ENCODE measurements at places on chromosomes 11 and 22. TPM values are rescaled to one million over a fixed set of nuclear protein-coding genes. Genes with fewer than 3 reads are reported as not detected.

- DNase-seq = no peak
Measured at GRCh38 chr11:70402016-70402415, 3.7 kb downstream of the CTTN start.

GRCh38 chr11:3204141-3205015, 14.2 kb downstream of the MRGPRG start:
- DNase-seq = peak; percentile 32

- DNase-seq = no peak
Measured at GRCh38 chr11:85661972-85662664, 2.8 kb downstream of the CREBZF start.

DNA sequence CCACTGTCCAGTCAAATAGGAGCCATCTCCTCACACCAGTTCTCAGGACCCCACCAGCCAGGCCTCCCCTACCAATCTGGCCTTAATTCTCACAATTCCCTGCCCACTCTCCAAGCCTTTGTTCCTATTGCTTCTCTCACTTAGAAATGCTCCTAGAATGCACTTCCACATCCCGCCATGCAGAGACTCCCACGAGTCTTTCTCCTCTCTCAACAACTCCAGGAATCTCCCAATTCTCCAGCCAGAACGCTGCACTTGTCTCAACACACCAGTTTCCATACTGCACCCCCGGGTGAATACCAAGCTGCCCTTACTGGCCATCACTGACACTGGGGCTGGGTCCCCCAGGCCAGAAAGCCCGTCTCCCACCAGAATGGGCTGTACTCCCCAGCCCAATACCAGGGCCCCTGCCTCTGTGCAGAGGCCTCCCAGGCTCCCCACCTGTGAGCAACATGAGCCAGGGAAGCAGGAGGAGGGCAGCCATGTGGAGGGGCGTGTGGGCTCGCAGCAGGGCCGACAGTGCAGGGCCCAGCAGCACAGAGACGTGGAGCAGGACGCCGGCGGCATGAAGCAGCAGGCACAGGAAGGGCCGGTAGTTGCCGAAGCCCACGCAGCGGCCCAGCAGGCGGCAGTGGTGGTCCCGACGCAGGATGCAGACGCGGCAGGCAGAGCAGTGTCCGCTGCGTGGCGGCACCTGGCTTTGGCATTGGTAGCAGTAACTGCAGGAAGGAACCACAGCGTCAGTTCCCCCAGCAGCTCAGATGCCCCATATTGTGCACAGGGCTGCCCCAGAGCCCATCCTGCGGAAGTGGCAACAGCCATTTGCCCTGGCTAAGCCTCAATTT, 2.4 kb downstream of the ZDHHC24 start:
- peak; percentile 58 for DNase-seq

- DNase-seq = no peak
Measured at GRCh38 chr11:72712168-72712751, 38.0 kb upstream of the PDE2A start.

DNA sequence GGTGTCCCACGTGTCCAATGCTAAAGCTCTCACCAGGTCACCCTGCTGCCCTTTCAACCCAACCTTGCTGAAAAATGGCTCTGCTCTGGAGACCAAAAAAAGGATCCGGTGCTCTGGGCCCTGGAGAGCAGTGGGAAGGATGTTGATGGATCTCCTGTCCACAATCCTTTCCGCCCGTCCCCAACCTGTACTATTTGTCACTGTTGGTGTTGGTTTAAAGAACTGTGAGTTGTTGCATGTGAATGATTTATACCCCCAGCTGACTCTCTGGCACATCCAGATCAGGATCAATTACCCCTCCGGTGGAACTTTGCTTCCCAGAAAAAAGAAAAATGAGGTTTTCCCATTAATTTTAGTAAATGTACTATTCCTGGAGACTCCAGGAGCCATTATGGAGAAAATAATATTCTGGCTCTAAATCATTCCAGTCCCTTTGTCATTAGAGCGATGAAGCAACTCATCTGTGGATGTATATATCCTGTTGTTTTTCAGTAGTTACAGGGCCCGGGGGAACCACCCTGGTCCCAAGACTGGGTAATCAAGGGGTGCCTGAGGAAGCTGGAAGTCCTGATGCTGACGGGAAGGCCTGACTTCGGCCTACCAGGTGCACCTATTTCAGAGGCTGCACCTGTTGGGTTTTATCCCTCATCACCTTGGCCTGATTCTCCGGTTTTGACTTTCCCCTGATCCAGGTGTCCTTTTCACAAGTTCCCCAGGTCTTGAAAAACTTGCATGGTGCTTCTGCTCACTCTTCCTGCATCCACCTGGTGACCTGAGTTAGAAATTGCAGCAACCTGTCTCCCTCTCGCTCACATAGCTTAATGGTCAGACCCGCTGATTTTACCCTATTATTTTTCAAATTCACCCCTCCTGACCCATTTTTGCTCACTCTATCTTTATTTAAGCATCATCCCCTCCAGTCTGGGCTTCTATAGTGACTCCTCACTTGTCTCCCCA, 209.2 kb upstream of the SEZ6L start:
- DNase-seq = no peak

- DNase-seq = no peak
Measured at GRCh38 chr11:132101881-132102280, 731.5 kb downstream of the NTM start.

- no peak for DNase-seq
Measured at GRCh38 chr11:76767659-76768058, 15.5 kb upstream of the TSKU start.

DNA sequence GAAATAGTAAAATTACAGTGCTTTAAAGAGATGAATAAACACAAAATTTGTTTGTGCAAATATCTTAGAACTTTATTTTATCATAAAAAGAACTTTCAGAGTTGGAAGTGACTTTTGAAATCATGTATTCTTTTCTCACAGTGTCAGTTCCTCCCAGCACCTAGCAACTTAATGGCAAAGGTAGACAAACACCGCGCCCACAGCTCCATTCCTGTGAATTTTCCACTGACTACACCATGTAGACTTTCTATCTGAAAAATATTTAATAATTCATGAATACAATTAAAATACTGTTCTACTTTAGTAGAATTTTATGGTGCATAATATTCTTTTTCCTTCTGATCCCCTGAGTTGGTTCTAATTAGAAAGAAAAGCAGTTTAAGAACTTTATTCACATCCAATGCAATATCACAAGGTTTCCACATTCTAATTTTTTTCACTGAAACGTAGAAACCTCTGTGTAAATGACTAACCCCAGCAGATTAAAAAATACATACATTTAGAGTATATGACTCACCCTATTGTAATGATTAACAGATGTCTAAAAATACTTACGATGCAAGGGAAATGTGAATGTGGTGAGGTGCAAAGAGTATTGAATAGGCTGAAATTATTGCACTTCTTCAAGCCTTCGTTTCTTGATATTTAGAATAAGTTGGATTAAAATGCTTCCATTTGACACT, 218.2 kb upstream of the CCDC179 start:
- DNase-seq = no peak

DNA sequence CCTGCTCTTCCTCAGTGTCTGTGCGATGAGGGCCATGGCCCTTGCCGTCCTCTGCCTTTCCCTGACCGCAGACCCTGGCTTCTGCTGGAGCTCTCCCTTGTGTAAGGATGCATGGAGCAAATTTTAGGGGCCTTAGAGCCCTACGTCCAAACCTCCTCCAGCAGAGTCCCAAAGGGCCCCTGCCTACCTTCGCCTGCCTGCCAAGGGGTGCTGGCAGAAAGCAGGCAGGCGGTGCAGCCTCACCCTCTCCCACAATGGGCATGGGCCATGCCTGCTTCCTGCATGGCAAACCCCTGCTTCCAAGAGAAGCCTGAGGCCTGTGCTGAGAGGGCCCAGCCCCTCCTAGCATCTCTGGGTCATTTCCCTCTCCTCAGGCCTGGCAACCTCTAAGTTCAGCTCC, 71.3 kb upstream of the FGF3 start:
- DNase-seq = no peak

DNA sequence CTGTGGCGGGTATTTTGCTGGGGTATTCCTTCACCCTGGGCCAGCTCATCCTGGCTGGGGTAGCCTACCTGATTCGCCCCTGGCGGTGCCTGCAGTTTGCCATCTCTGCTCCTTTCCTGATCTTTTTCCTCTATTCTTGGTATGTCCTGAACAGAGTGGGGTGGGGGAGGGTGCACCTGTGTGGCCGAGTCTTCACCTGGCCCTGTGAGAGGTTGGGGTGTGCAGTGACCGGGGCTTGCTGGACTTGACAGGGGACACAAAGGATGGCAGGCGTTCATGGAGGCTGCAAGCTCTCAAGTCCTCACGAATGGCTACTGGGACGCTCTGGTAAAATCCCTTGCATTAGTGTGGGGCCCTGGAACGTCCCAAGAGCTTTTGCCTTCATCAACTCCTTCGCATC, 39.3 kb downstream of the CAPN1 start:
- no peak for DNase-seq

- DNase-seq = no peak
Measured at GRCh38 chr11:122869622-122870021, 12.9 kb upstream of the JHY start.

DNA sequence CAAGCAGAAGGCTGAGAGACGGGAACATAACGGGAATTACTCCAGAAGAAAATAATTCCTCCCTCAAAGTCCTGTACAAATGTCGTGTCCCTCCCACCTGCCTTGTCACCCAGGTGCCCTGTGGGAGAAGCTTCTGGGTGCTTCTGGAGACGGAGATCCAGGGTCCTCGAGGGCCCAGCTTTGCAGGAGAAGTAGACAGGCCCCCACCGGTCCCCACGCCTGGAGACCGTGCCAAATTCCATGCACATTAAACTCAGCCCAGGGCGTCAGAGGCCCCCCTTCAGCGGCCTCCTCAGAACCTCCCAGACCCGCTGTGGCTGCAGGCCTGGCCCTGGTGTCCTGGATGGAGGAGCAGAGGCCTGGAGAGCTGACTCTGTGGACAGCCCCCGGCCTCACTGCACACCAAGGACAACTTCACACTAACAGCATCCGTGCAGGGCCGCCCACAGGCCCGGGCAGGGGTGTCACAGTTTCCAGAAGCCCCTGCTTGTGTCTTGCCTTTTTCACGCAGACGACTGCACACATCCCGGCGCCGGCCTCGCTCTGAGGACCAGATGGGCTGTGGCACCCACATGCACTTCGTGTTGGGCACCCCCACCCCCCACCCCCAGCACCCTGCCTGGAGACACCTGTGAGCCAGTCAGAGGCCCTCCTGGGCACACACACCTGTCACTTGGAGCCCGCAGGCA, 734.3 kb downstream of the BRD1 start:
- no peak for DNase-seq

GRCh38 chr11:108788565-108789199, 123.8 kb downstream of the DDX10 start:
- DNase-seq = no peak

DNA sequence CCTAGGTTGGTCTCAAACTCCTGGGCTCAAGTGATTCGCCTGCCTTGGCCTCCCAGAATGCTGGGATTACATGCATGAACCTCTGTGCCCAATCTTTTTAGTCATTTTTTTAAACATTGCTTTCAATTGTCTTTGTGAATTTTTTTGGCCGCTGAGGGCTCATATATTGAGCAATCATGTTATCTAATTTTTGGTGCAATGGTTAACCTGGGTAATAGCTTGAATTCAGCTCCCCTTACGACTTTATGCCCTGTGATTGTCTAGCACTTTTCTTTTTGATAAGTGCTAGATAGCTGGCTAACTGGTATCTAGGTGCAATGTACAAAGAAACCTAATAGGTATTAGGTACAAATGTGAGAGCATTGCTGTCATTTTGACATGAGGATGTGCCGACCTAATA, 35.3 kb upstream of the CAT start:
- DNase-seq = no peak

DNA sequence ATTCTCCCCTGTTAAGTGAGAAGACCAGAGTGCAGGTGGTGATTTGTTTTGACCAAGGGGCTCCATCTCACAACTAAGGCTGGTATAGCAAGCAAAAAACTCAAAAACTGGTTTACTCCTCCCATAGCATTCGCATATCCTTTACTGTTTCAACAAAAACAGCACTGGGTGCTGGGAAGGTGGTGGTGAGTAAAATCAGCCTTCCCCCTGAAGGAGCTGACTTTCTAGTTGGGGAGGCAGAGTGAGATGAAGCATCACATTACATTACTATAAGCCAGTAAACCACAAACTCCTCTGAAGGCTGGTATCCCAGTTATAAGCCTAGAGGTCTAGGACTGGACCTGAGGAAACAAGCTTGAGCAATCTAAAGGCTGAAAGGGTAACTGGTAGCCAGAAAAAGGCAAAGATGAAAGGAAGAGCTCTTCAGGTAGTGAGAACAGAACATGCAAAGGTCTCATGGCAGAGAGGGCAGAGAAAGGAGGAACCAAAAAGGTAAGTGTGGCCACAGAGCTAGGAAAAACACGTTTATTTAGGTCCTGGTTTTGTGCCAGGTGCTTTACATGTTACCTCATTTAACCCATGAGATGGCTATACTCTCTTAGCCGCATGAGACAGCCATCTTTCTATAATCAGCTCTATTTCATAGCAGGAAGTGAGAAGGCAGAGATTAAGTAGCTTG, 22.3 kb downstream of the TMEM123 start:
- DNase-seq = no peak

DNA sequence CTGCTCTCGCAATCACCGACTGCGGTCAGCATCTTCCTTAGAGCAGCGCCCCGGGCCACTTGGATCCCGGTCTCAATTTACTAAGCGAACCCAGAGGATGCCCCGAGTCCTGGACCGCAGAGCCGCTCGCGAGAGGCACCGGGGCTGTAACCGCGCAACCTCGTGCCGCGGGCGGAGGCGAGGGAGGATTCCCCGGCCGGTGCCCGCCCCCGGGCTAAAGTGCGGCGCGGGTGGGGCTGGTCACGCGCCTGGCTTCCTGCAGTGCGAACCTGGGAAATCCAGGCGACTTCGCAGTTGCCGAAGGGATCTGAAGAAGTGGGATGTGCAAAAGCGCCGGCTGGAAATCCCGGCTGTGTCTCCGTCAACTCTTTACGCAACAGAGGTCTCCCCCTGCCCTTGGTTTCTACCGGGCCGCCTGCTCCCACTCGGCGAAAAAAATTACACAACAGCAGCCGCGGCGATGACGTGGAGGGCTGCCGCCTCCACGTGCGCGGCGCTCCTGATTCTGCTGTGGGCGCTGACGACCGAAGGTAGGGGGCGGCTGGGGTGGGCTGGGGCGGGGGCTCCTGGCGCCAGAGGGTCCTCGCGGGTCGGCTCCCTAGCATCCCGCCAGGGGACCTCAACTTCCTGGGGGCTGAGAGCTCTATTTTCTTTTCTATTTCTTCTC, at the start of gene NCR3LG1:
Gene NCR3LG1 (plus strand): TSS at position 291 of the 667 bp plus-strand sequence. CDS start 170 bp downstream, at position 461.
- peak; percentile 84 for DNase-seq

DNA sequence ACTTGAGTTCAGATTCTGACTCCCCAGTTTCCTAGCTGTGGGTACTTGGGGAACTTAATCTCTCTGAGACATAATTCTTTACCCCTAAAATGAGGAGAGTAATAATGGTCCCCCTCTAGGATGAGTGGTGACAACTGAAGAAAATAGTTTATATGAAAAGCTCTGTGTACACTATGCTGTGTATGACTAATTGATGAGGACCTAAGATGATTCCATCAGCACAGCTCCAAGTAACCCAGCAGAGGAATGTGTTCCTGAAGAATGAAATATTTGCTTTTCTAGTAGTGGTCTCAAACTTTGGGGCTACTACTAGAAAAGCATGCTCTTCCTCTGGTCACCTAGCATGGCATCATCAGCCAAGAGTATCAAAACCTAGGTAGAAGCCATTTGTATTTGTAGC, 217.3 kb upstream of the NARS2 start:
- no peak for DNase-seq

Gene TSGA10IP
- not detected for total RNA-seq

Gene SLC22A25
- not detected for total RNA-seq

Gene DDX25
- total RNA-seq = 0.23 TPM

Gene NRXN2
- 7.0 TPM for total RNA-seq

Gene PCSK7
- 67.7 TPM for total RNA-seq

Gene POTEH
- not detected for total RNA-seq

Gene FOLH1
- total RNA-seq = 0.71 TPM

All from ovary (tissue), 10 donors.